ENCODE measurements at places on chromosomes 5 and 9.

DNA sequence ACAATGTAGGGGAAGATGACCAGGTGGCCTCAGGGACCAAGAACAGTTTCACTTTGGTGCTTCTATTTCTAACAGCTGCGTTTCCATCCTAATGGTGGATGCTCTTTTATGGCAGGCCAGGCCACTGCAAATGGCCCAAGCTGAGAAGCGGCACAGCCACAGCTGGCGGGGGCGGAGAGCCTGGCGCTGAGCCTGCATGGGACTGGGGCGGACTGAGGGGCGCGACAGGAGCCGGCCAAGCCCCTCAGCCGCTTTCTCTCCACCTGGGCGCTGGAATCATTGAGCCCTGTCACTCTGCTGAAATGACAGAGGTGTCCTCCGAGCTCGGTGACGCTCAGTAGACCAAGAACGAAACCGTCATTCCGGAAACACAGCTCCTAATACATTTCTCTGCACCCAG, 317.3 kb upstream of the PDE4D start:
- no peak for DNase-seq

- DNase-seq: no peak
These were observed 28.4 kb downstream of the RUSC2 start for GRCh38 chr9:35518225-35518821.

DNA sequence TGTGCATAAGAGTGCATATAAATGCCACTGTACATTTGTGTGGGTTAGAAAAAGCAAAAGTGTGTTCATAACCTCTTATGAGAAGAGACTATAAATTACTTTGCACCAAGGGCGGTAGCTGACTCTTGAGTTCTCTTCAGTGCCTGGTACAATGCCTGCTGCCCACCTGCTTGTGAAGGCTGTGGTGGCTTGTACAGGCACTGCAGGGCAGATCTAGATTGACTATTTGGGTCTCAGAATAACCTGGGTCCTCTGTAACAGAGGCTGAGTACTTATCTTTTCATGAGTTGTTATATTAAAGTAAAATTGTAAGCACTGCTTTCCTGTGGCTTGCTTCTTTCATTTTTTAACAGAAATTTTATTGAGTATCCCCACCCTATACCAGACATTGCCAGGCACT, 22.8 kb downstream of the LMNB1 start:
- DNase-seq: no peak

DNA sequence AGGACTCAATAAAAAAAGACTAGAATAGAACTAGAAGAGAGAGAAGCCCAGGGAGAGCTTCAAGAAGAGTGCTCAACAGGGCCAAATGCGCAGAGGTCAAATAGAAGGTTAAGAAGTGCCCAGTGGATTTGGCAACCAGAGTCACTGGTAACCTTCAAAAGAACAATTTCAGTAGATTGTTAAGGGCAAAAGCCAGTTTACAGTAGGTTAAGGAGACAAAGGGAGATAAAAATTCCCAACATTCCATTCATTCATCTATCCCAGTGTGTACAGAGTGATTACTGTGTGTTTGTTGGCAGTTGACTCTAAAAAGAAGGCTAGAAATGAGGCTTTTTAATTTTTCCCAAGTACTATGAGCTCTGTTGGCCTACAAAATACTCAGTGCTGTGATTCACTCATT, 69.4 kb downstream of the RIGI start:
- DNase-seq: no peak

- DNase-seq: peak; percentile 46
These were observed 15.9 kb downstream of the EXD3 start for GRCh38 chr9:137406876-137407589.

GRCh38 chr5:164059471-164059870, 554.1 kb downstream of the MAT2B start:
- DNase-seq: no peak

GRCh38 chr9:129549684-129550083, 71.2 kb downstream of the C9orf50 start:
- no peak for DNase-seq

GRCh38 chr9:113589407-113589806, 125.9 kb downstream of the RGS3 start:
- DNase-seq: no peak

DNA sequence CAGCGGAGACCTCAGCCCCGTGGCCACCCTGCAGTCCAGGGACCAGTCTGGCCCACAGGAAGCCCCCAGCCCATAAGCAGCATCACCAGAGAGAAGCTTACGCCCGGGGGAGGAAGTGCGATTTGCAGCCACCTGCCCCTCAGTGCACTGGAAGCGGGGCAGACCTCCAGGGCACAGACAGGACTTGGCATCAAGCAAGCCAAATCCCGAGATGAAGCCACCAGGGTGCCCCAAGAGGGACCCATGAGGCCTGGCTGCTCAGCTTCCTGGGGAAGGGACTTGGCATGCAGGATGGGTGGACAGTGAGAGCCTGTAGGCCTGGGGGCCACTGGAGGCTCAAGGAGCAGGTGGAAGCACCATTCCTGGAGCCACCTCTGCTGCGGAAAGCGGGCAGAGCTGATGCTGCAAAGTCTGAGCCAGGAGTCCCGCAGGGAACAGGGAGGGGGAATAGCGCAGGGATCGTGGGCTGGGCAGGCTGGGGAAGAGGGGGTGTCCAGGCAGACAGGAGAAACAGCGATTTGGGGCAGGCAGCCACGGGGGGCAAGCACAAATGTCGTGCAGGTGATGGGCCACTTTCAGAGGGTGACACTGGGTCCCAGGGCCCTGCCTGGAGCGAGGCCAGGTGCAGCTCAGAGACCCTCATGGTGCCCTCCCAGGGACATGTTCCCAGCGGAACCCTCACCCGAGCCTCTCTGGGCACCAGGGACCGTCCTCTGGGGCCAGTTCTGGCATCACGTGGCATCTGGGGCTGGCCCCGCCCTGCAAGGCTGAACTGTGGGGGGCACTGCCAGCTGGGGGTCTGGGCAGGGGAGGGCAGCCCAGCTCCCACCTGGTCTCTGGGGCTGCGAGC, 3.2 kb downstream of the LRRC26 start:
- no peak for DNase-seq

DNA sequence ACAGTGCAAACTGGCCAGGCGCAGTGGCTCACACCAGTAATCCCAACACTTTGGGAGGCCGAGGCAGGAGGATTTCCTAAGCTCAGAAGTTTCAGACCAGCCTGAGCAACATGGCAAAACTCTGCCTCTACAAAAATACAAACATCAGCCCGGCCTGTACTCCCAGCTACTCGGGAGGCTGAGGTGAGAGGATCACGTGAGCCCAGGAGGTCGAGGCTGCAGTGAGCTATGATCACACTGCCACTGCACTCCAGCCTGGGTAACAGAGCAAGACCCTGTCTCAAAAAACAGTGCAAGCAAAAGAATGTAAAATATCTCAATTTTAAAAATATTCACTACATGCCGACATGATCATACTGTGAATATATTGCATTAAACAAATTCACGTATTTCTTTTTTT, 50.7 kb upstream of the FUBP3 start:
- no peak for DNase-seq

- DNase-seq: no peak
These were observed 69.2 kb upstream of the NEK6 start for GRCh38 chr9:124188331-124189110.

DNA sequence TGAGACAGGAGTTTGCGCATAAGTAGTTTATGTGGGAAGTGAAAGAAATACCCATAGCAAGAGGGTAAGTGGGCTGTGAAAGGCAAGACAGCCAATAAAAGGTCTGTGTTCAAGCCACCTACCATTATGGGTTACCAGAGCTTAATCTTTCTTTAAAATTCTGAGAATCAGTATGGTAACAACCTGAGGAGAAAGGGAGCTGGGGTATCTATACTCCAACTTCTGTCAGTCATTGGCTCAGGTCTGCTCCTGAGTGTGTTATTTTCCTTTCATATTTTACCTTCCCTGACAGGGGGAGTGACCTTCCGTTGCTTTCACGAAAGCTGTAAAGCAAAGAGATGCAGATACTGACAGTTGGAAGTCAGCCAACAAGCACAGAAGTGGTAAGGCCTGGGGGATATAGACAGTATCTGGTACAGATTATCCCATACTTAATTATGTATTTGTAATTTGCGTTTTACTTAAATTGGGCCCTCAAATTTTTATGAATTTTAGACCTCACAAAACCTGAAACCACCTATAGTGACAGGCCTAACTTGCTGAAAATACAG, 233.4 kb downstream of the RAB3C start:
- DNase-seq: no peak

- DNase-seq: no peak
These were observed 129.1 kb downstream of the MACROH2A1 start for GRCh38 chr5:135269931-135270421.

DNA sequence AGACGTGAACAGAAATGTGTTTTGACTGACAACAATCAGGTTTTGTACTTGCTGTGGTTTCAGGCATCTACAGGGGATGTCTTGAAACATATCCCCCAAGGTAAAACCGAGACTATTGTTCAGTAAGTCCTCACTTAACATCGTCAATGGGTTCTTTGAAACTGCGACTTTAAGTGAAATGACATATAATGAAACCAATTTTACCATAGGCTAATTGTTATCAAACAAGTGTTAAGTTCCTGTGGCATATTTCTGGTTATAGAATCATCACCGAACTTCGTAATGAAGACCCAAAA, 16.4 kb upstream of the OMD start:
- DNase-seq: no peak

- peak; percentile 14 for DNase-seq
These were observed 334.4 kb downstream of the CWC27 start for GRCh38 chr5:65102976-65103711.

DNA sequence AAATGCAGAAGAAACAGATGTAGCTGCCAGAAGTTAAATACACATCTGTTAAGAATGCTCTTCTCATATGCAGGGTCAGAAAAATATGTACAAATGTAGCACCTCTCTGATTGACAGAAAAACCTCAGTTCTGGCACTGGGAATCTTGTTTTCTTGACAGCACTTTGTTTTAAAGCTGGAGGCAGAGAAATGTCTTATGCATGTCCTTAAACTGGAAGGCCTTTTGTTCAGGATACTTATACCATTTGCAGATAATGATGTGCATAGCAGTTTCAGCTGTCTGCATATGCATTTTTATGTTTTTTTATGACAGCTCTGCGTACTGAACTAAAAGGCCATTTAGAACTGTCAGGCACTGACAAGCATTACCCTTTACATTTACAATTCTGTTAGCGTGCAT, 567.9 kb downstream of the EBF1 start:
- DNase-seq: no peak

DNA sequence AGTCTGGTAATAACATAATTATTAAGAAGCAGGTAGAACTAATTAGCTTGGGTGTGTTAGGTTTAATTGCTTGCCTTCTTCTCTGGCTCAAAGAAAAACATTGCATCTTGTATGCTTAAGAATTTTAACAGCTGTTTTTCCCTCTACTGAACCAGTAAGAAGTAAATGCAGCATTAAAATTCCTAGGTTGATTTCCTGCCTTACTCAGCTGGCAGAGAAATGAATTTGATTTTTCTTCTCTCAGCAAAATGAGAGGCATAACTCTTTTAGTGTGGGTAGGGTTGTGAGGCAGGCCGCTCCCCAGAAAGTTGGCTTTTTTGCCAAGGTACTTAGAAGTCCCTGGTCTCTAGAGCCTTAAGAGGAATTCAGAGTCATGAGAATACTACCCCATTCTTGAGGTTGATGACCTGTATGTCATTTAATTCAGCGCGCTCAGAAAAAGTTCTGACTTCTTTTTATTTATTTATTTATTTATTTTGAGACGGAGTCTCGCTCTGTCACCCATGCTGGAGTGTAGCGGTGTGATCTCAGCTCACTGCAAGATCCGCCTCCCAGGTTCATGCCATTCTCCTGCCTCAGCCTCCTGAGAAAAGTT, 302.6 kb downstream of the ARHGEF28 start:
- DNase-seq: no peak

DNA sequence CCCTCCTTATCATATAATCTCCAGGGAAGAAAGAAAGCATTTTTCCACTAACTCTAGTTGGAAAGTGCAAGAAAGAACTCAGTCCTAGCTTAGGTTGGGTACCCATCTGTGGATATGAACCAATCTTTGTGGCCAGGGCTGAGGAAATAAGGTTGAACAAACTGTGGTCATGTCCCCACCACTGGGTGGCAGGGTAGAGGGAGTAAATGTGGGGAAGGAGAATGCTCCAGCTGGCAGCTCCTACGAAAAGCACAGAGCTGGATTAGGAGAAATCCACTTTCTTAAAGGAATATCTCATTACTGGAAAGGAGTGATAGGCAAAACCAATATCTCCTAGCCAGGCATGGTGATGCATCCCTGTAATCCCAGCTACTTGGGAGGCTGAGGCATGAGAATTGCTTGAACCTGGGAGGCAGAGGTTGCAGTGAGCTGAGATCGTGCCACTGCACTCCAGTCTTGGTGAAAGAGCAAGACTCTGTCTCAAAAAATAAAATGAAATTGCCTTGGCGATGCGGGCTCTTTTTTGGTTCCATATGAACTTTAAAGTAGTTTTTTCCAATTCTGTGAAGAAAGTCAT, 175.1 kb downstream of the CCDC192 start:
- no peak for DNase-seq

DNA sequence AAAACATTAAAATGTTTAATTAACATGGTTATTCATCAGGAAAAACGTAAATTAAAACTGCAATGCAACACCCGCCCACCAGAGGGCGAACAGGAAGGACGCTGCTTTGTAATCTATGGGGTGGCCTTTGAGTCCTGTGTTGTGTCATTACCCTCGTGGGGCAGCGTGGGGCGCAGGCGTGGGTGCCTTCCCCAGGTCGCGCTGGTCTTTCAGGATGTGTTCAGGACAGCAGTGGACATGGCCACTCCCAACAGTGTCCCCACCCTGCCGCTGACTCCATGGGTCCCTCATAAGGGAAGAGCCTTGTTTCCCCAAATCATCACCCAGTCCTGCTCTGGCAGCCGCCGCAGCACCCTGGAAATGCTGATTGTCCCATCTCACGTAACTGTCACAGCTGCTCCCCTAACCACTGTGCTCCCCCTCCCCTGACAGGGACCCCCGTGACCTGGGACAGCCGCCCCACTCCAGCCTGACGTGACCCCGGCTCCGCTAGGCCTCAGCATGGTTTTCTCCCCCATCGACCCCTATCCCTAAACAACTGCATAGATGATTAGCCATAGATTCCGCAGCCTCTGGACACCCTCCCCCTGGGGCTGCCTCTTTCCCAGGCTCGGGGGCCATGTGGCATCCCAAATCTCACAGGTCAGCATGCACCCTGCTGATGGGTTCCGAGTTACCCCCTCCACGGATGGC, 36.4 kb downstream of the GLT6D1 start:
- peak; percentile 48 for DNase-seq

DNA sequence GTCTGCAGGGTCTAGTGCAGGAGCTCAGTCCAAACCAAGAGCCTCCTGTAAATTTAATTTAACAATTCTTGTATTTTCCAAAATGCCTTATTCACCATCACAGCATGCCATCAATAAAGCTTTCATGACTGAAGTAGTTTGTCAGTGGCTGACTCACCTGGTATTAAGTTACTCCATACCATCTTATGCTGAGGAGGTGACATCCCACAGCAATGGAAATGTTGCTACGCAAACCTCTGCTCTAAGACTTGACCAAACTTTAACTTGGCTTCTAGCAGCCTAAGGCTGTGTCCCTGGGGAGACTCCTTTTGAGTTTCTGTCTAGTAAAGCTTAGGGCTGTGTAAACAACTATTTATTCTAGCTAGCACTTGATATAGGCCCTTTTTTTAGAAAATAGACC, 1231.3 kb upstream of the CDH18 start:
- DNase-seq: no peak

- no peak for DNase-seq
These were observed 804 bp downstream of the MED10 start for GRCh38 chr5:6377582-6377904.

- DNase-seq: no peak
These were observed 102.5 kb upstream of the GABRP start for GRCh38 chr5:170681013-170681433.

GRCh38 chr5:104385906-104386305, 823.3 kb upstream of the NUDT12 start:
- DNase-seq: no peak

All from stimulated activated CD4-positive, alpha-beta T cell treated with anti-CD3 and anti-CD28 coated beads, TNF-alpha, amount 100 ng/mL, for 1 hour (primary cell).